ENCODE measurements at places on chromosomes 2 and 18.

DNA sequence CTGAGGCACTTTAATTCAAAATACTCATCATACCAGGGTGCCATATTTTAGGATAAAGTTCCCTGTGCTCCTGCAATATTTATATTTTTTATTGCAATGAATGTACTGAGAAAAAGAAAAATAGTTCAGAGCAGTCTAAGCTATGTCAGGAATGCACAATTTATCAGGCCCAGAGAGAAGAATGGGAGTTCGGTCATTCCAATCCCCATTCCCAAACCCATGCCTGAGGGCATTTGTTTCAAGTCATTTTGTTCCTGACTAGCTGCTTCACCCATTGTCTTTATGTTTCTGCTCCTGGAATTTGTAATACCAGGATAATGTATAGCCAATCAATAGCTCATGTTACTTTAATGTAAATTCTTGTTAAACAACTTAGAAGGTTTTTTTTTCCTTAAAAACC, 24.4 kb upstream of the FTCDNL1 start:
- DNase-seq = no peak

GRCh38 chr18:79487801-79488201, 92.1 kb downstream of the NFATC1 start:
- no peak for DNase-seq

DNA sequence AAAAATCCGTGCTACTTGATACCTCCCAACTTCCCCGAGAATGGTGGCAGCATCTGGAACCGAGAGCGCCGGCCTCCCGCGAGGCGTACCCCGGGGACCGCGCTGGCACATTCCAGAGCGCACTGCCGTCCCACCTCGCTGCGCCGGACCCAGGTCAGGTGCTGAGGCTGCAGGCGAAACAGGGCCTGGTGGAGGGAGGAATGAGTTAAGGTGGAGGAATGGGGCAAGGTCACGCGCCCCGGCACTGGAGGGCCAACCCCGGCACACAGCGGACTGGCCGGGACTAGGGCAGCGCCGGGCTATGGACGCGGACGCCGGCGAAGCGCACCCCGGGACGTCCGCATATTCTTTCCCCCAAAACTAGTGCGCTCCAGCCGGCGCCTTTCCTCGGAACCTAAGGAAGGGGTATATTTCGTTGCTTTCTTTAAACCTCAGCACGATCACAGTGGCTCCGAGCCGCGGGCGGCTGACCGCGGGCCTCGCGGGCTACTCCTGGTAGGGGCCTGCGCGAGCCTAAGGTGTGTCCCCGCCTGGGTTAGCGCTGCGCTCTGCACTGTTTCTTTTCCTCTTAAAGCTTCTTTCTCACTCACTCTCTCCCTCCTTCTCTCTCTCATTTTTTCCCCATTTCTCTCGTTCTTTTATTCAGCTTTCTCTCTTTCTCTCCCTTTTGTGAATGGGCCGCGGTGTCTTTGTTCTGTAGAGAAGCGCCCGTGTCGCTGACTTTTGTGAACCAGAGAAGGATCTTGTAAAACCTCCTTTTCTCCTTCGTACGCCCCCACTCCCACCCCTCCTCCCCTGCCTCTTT, 2.1 kb upstream of the OTX1 start:
- DNase-seq = no peak

DNA sequence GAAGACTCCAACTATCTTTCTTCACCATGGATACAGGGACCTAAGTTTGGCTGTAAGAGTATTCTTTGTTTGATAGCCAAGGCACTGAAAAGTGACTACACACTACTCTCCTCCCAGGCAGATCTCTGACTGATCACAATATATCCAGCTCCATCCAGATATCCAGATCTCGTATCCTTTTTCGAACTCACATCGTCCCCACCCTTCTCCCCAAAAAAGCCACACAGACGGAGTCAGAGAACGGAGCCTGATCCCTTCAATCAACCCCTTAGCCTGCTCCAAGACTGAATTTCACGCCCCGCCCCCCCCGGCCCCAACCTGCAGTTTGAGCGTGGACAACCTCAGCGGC, 533 bp downstream of the DHX57 start:
- no peak for DNase-seq

DNA sequence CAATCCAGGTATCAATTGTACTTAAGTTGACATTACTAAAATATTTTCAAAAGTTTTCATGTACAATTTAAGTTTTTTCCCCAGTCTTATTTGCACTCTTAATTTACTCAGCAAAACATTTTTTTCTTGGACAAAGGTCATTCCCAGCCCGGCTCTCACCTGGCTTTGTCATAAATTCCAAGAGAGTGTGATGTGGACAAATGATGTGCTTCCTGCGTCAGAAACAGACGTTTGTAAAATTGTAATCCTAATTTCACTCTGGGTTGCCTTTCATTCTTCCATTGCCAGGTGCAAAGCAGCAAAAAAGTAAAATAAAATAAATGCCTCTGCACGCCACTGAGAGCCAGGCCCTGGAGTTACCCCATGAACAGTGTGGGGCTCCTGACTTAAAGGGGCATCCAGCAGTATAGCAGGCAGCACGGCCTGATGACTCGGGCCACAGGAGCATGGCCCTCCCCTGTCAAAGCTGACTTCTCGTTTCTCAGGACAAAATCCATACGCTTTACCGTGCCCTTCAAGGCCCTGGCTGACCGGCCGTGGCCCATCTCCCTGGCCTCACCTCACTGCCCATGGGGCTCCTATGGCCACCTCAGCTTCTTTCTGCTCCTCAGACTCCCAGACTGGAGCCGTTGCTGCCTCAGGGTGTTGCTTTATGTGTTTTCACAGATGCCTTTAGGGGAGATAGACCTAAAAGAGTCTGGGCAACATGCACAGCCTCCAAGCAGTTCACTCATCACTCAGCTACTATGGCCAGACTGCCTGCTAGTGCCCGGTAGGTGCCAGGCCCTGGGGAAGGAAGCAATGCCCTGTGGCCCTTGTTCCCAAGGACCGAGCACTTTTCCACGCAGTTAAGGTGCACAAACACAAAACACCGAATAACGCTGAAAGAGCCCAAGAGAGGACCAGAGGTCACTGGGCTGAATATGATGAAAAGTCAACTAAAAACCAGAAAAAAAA, 7.6 kb upstream of the TMEM185B start:
- DNase-seq = no peak

GRCh38 chr2:102999958-103000357, 238.1 kb downstream of the TMEM182 start:
- no peak for DNase-seq

DNA sequence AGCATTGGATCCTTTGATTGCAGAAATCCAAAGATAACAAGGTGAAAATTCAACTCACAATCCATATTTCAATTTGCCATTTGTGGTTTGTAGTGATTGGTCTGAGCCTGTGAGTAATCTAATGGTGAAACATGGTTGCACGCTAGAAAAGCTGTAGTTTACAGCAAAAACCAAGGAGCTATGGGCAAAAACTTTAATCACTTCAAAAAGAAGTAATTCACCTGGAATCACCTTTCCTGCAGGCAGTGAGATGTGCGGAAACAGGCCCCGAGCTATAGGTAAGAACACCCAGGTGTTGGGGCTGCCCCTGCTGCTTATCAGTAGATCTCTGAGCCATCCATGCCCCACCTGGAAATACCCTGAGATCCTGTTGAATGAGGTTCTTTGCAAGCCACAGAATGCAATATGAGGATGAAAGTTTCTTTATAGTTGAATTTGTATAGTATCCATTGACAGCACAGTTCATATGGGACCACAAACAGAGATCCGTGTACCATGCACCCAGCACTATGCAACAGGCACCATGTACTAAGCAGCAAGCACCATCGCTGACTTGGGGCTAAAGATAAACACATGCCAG, 208.2 kb downstream of the SPP2 start:
- no peak for DNase-seq

GRCh38 chr2:98388081-98388480, 41.8 kb downstream of the CNGA3 start:
- DNase-seq = no peak

- DNase-seq = no peak
Observed at GRCh38 chr2:48600917-48601316, 16.7 kb upstream of the GTF2A1L start.

- peak; percentile 88 for DNase-seq
Observed at GRCh38 chr2:234422273-234422732, 74.6 kb downstream of the ARL4C start.
